Stimulated activated CD4-positive, alpha-beta T cell treated with anti-CD3 and anti-CD28 coated beads, Interleukin-4, amount 100 ng/mL, for 4 hours (primary cell): ENCODE measurements at places on chromosomes 6 and 20.

GRCh38 chr6:75275067-75275466, 9.5 kb downstream of the TMEM30A start:
- no peak for DNase-seq

DNA sequence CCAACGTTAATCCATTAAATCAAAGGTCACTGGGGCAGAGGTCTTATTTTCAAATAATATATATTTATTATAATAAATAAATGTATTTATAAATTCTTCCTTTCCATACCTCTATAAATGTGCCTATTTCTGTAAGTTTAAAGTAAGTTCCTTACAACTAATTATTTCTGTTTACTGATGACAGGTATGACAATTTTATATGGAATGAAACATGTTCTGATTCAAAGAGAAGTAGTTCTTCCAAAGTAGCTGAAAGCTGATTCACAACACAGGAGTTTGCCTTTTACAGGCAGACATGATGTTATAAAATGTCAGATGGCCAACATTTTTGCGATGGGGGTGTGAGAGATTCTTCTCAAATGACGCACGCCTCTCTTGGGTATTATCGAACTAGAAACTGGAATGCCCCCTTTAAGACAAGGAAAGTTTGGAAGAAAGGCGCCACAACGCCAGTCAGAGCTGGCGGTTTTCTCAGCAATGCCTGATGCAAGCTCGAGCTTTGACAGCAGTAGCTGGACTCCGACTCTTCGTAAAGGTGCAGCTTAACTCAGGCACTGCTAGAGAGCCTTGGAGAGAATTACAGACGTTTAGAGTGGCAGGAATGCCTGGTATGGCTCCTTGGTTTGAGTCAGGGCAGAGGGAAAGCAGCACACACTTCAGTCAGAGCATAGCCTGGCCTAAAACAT, 92.1 kb downstream of the FOXC1 start:
- no peak for DNase-seq

GRCh38 chr6:6711832-6712448, 123.4 kb downstream of the LY86 start:
- DNase-seq, result no peak

GRCh38 chr6:170251776-170252571, 38.9 kb downstream of the DLL1 start:
- DNase-seq, result no peak

GRCh38 chr20:59322585-59323454, 22.4 kb downstream of the EDN3 start:
- no peak for DNase-seq

GRCh38 chr6:31609519-31610406, 5.3 kb upstream of the AIF1 start:
- DNase-seq, result no peak

GRCh38 chr6:161137320-161137719, 136.5 kb downstream of the AGPAT4 start:
- no peak for DNase-seq

DNA sequence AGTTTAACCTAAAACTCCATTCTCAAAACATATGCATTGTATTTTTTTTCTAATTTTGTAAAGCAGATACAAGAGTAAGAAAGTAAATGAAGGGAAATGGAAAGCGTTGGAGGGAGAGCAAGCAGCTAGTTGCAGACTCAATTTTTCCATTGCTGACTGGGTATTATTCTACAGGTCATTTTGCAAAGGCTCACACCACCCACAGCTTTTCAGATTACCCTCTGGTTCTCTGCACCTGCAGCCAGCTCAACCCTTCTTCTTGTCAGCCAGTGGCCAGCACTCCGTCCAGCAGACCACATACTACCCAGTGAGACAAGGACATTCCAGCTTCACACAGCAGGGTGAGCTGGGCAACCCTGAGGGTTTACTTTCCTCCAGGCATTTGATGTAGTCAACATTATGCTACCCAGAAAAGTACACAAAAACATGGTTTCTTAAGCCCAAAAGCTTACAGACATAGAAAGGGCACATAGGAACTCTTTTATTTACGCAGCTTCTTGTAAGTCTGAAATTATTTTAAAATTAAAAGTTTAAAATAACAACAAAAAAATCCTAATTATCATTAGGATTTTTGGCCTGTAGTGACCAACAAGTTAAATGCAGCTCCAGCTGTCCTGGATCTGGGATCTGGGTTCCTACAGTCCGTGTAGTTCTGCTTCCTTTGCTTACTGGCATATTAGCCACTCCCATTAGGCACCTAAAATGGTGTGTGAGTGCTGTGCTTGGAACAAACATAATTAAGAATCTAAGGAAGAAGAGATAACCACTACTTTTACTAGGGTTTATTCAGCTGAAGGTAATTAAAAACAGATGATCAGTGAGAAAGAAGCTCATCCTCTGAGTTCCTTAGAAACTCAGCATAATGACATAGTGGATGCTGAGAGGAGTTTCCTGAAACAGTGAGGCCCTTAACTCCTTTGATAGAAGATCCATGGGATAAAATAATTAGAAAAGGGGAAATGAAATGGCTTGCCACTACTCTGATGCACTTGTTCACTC, 185.3 kb downstream of the PKHD1 start:
- no peak for DNase-seq

DNA sequence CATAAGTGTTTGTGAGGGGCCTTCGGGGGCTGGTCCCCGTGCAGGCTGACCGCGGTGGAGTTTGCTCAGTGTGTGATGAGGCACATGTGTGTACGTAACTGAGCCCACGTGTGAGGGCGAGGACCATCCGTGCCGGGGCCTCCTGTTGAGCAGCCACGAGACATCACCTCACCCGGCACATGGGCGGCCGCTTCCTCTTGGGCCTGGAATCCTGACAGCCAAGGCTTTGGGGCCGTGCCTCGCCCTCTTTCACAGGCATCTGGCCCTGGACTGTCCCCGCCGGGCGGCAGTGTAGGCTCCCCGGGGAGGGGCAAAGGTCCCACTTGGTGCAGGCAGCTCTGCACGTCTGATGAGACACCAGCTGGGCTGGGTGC, 202.3 kb downstream of the DLL1 start:
- no peak for DNase-seq

DNA sequence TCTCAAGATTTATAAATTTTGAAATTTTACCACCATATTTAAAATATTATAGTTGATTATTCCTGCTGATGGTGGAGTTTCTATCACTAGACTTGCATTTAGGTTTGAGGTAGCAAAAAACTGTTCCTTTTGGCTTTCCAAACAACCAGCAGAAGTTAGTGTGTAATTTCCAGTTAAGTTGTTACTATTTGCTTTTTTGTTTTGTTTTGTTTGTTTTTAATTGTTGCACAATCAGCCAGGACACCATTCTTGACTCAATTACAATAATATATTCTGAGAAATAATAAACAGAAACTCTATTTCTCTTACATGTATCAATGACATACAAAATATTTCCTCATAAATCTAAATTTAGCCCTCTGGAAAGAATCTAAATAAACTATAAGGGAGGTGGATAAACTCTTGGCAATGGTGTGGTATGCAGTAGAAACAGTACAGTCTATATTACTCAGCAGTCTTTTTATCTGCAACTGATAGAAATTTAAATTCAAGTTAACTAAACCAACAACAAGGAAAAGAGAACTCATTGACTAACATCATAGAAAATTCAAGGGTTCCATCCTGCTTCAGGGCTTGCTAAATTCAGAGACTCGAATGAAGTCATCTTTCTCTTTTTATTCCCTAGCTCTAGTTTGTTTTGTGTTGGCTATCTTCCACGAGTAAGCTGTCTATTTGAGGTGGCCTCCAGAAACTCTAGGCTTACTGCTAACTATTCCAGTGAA, 19.4 kb upstream of the COL19A1 start:
- no peak for DNase-seq

GRCh38 chr6:84278321-84278998, 51.0 kb upstream of the CEP162 start:
- no peak for DNase-seq

GRCh38 chr20:58877976-58878360, 25.5 kb downstream of the GNAS start:
- no peak for DNase-seq

- DNase-seq, result no peak
Observed at GRCh38 chr6:33733709-33734007, 13.0 kb downstream of the IP6K3 start.
